Natural killer cell (primary cell): ENCODE measurements at places on chromosomes 4 and X.
A peak's percentile ranks its signal among the peaks of the same experiment; 100 is the strongest.

DNA sequence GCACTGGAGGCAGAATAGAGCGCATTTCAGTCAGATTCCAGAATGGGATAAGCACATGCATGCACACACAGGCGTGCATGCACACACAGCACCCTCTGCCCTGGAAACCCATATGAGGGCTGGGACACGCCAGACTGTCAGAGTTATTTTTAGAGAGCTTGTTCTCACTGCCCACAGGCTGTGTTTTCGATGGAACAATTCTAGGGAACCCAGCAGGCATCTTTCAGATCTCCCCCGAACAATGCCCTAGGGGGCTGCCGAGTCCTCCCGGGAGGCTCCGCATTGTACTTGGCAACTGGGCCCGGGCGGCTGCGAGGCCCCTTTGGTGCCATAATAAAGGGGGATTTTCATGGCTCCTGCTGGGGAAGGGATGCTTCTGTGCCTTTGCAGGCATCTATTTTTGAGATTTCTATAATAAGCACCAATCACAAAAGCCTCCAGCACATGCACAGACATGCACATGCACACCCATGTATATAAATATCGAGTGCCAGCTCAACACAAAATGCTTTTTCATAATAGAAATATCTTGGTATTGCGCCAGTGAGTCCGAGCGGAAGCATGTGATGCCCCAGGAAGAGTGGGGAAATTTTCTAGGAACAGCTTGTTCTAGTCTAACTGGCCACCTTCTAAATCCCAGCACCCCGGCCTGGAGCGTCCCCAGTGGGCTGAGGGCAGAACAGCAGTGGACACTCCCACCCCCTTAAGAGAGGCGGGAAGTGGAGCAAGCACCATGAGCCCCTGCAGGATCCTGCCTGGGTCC, 88.5 kb downstream of the PHKA2 start:
- H3K36me3 ChIP-seq, result no peaks in the 10 kb centered on the region
- H3K27me3 ChIP-seq, result no peaks in the 10 kb centered on the region
- no peak overlapping the region for H3K4me3 ChIP-seq
- H3K27ac ChIP-seq, result no peak overlapping the region

- DNase-seq, result no peak
- no peaks in the 10 kb centered on the region for H3K36me3 ChIP-seq
- H3K27me3 ChIP-seq, result no peaks in the 10 kb centered on the region
- H3K27ac ChIP-seq, result no peak overlapping the region
- no peaks in the 10 kb centered on the region for H3K4me1 ChIP-seq
Measured at GRCh38 chr4:81195475-81195874, 19.5 kb downstream of the PRKG2 start.

GRCh38 chrX:9376111-9376510, 88.7 kb upstream of the TBL1X start:
- DNase-seq, result no peak
- peaks cover 2% of the 10 kb centered on the region for H3K4me1 ChIP-seq
- no peak overlapping the region for H3K27ac ChIP-seq
- no peak overlapping the region for H3K4me3 ChIP-seq
- H3K36me3 ChIP-seq, result no peaks in the 10 kb centered on the region
- peaks cover 2% of the 10 kb centered on the region for H3K27me3 ChIP-seq

- H3K27ac ChIP-seq, result no peak overlapping the region
- H3K4me1 ChIP-seq, result no peaks in the 10 kb centered on the region
- no peak overlapping the region for H3K4me3 ChIP-seq
Measured at GRCh38 chr4:151857368-151857767, 96.6 kb upstream of the GATB start.

DNA sequence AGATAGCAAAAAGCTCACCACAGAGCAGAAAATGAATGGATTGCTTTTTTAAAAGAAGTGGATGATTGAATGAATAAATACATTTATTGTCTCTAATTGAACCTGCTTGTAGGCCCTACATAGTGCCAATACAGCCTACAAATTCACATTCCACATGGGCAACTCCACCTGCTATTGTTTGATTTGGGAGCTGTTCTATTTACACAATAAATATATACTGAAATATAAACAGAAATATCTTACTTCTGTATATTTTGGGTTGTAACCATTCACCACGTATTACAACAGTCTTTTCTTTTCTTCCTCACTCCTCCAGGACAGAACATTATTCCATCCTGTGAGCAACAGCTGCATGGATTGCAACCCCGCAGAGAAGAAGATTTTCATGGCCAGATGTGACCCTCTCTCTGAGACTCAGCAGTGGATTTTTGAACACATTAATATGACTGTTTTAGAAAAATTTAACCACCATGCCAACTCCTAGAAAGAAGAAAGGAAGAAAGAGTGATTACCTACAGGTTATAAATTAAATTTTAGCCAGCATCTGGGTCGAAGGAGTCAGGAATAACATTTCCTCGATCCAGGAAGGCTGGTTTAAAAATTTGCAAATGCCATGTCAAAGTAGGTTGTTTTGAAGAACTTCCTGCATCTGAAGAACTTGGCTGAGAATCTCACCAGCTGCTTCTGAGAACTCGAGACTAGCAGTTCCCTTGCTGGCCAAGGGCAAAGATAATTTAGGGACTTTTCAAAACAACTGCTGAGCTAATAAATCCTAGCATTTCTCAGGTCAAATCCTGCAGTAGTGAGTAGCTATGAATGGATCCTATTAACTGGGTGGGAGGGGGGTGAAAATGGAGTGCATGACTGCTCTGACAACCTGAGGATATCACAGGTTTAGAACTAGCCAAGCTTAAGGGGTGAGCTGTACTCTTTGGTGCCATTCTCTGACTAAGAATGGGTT, 128.7 kb upstream of the GALNT7 start:
- no peaks in the 10 kb centered on the region for H3K36me3 ChIP-seq
- H3K27ac ChIP-seq, result no peak overlapping the region
- H3K27me3 ChIP-seq, result no peaks in the 10 kb centered on the region
- no peak for DNase-seq

DNA sequence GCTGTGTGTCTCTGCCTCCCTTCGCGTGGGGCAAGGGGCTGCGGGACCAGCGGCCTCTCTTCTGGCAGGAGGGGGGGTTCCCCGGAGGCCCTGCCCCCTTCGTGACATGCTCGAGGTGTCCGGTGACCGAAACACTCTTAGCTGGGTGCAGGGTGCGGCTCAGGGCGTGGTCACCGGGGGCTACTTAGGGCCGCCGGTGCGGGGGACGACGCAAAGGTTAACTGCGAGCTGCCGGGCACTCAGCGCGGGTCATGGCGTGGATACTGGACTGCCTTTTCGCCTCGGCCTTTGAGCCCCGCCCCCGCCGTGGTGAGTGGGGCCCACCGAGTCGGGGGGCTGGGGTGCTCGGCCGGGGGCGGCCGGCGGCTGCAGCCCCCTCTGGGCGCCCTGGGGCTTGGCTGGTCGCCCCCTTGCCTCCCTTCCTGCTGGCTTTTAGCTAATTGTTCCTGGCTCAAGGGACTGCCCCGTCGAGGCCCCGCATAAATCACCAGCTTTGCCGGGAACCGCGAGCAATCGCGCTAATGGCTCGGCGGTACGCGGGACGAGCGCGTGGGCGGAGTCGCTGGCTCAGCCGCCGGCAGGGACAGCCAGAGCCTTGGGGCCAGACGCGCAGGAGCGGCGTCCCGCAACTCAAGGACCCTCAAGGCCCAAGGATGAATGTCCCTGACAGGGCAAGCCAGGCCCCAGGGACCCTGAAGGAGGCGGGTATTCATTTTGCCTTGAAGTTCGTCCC, at the start of gene ARHGAP36:
Gene ARHGAP36 (plus strand): TSS at position 211 of the 733 bp plus-strand sequence. CDS start 23,320 bp downstream, outside the sequence.
- H3K4me3 ChIP-seq, result no peak within 1 kb of the TSS
- H3K27me3 ChIP-seq, result no peaks in the 10 kb centered on the region
- no peaks in the 10 kb centered on the region for H3K36me3 ChIP-seq
- no peak within 1 kb of the TSS for H3K27ac ChIP-seq
- no peak for DNase-seq

GRCh38 chr4:51909236-51909703, 66.3 kb downstream of the DCUN1D4 start:
- no peak overlapping the region for H3K4me3 ChIP-seq
- H3K36me3 ChIP-seq, result peaks cover 20% of the 10 kb centered on the region
- H3K27me3 ChIP-seq, result no peaks in the 10 kb centered on the region

- H3K27ac ChIP-seq, result peak overlapping the region; percentile 35
- H3K4me3 ChIP-seq, result no peak overlapping the region
- DNase-seq, result peak; percentile 68
- H3K27me3 ChIP-seq, result no peaks in the 10 kb centered on the region
- peaks cover 26% of the 10 kb centered on the region for H3K36me3 ChIP-seq
Measured at GRCh38 chrX:15816886-15817285, 26.6 kb downstream of the ZRSR2 start.

- H3K27ac ChIP-seq, result no peak overlapping the region
- H3K27me3 ChIP-seq, result no peaks in the 10 kb centered on the region
- H3K4me1 ChIP-seq, result no peaks in the 10 kb centered on the region
- H3K36me3 ChIP-seq, result no peaks in the 10 kb centered on the region
- no peak for DNase-seq
Measured at GRCh38 chrX:46130247-46130646, 415.0 kb downstream of the ZNF674 start.

GRCh38 chrX:10537308-10537707, 83.1 kb downstream of the MID1 start:
- DNase-seq, result no peak
- H3K4me3 ChIP-seq, result no peak overlapping the region
- H3K4me1 ChIP-seq, result no peaks in the 10 kb centered on the region
- no peaks in the 10 kb centered on the region for H3K36me3 ChIP-seq
- no peaks in the 10 kb centered on the region for H3K27me3 ChIP-seq

DNA sequence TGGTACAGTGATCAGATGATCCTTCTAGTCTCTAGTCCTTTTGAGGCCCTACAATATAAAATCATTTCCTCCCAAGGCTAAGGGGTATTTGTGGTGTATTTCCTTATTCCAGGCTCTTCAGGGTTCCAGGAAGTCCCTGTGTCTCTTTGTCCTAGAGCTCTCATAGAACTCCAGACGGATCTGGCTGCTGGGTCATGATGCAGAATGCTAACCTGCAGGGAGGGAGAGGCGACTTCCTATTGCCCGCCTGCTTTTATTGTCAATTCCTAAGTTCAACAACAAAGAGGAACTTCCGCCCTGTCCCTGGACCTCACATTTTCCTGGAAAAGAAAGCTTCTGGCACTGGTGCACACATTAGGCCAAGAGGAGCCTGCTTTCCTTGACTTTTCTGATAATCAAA, 45.9 kb upstream of the ZNF827 start:
- no peak overlapping the region for H3K4me3 ChIP-seq
- DNase-seq, result no peak
- no peaks in the 10 kb centered on the region for H3K36me3 ChIP-seq
- no peak overlapping the region for H3K27ac ChIP-seq

DNA sequence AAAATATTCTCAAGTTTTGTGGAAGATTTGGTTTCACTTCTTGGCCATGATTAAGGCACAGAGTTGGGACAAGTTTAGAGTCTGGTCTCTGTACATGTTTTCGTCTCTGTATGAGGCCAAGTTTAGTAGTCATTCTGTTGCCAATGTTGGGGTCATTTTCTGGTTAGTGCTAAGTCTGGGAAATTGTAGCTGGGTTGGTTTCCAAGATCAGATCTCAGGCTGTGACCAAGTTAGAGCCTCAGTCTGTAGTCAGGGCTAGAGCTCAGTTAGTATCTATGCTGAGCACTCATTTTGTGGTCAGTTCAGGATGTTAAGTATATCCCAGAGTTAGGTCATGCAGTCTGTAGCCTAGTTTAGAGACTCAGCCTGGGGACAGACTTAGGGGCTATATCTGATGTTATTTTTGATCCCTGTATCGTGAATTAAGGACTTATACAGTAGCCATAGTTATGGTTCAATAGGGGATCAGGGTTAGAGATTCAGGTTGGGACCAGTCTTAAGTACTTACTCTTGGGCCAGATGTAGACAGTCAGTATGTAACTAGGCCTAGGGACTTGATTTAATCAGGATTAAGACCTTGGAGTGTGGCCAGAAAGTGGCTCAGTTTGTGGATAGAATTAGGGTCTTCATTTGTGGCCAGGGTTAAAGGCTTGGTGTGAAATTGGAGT, 6.6 kb upstream of the ENOX2 start:
- no peak overlapping the region for H3K4me3 ChIP-seq
- no peaks in the 10 kb centered on the region for H3K27me3 ChIP-seq
- no peaks in the 10 kb centered on the region for H3K36me3 ChIP-seq
- H3K27ac ChIP-seq, result no peak overlapping the region

DNA sequence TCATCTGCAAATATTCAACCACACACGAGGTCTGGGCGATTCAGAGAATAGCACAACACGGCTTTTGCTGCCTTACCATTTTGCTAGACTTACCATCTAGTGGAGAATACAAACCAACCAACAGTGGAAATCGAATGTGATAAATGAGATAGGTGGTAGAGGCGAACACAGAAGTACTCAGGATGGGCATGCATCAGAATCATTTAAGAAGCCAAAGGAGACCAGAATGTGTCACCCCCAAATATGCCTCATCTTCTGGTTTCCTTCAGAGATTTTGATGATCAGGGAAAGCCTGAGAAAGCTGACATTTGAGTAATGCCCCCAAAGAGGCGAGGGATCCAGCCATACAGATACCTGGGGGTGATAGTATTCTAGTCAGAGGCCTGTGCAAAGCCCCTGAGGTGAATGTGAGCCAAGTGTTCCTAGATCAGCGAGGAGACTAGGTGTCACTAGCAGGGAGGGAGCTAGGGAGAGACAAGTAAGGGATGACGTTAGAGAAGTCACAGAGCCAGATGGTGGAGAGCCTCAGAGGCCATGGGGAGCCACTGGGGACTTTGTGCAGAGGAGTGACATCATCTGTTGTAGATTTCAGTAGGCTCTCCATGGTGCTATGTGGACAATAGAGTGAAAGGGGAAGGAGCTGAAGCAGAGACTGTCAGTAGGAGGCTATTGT, 1.7 kb downstream of the MTMR1 start:
- no peaks in the 10 kb centered on the region for H3K27me3 ChIP-seq
- peak; percentile 52 for DNase-seq
- peak overlapping the region; percentile 89 for H3K27ac ChIP-seq
- H3K36me3 ChIP-seq, result no peaks in the 10 kb centered on the region

GRCh38 chr4:20273793-20274192, 22.1 kb downstream of the SLIT2 start:
- H3K4me3 ChIP-seq, result no peak overlapping the region
- DNase-seq, result no peak
- H3K36me3 ChIP-seq, result no peaks in the 10 kb centered on the region
- H3K27ac ChIP-seq, result no peak overlapping the region
- H3K4me1 ChIP-seq, result no peaks in the 10 kb centered on the region

DNA sequence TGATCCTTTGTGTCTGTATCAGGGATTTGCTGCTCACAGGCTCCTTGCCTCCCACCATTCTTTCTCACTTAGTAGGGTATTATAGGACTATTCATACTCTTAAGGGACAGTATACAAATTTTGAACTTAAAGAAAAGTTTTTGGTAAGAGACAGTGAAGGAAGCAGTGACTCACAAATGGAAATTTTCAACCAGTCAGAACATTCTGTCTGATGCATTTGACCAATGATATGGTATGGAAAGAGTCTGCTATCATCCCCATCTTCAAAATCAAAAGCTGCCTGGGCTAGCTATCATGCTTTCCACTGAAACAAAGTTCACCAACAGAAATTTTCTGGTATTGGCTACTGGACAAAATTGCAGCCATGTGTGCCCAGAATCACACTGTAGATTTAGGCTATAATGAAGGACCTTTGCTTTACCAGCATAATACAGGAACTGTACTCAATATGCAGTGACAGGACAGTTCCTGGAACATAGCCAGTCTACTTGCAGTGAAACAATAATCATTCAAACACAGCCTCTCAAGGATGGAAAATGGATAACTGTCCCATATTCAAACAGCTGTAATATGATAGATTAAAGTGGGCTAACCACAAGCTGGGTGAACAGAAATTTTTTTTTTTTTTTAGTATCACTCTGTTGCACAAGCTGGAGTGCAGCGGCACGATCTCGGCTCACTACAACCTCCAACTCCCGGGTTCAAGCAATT, 109.0 kb upstream of the ACSL4 start:
- H3K4me1 ChIP-seq, result no peaks in the 10 kb centered on the region
- no peak for DNase-seq
- no peak overlapping the region for H3K27ac ChIP-seq
- H3K36me3 ChIP-seq, result no peaks in the 10 kb centered on the region
